ENCODE measurements at places on chromosomes 7 and 10.

DNA sequence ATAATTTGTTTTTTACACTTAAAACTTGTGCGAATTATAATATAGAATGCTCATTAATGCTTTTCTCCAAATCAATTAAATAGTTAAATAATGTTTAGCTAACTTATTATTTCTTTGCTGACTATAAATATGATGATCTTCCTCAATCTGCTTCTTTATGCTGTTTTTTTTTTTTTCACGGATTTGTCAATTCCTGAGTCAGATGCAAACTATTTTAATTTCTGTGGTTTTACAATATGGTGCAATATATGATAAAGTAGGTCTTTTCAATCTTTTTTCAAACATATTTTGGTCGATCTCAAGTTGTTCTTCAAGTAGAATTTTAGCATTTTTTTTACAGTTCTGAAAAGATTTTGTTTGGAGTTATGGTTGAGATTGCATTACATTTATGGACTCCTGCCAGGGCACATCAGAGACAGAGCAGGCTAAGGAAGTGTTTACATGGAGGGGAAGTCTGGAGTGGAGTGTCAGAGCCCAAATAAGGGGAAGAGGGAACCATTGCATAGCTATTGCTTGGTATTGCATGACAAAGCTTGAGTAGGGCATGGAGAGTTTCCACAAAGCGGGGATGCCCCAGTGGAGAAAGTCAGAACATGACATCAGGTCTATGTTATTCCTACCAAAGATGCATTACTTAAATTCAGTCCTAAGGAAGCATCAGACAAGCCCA, 204.4 kb downstream of the OTUD1 start:
- no peak for DNase-seq

DNA sequence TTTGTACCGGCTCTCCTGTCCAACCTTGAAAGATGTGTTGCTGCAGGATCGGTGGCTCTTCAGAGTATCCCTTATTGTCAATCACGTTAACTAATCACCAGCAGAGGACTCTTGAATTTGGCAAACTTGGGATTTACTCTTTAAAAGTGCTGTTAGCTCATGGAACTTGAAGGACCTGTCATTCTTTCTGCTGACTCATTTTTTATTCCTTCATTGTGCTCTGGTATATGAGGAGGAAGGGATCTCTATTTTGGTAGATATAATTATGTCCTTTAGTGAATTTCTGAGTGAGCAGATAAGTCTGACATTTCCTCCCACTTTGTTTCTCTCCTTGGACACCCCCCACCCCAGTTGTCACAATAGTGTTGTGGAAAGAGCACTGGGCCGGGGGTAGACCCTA, 175.1 kb upstream of the HDAC9 start:
- no peak for DNase-seq

DNA sequence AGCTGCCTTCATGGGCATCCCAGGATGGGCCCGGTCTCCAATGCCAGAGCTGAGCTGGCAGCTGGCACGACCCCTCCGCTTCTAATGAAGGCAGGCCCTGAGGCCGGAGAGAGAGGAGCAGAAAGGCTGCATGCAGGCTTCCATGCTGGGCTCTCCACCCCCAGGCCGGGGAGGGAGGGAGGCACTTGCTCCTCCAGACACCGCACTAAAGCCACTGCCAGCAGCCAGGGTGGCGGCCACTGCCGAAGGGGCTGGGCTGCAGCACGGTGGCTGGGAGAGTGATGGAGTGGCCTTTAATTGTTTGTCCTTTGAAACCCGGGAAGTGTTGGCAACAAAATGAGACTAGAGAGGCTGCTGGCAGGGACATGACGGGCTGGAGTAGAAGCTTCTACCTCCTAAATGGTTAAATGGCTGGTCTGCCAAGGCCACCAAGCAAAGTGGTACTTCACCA, 236.5 kb downstream of the SKAP2 start:
- no peak for DNase-seq

DNA sequence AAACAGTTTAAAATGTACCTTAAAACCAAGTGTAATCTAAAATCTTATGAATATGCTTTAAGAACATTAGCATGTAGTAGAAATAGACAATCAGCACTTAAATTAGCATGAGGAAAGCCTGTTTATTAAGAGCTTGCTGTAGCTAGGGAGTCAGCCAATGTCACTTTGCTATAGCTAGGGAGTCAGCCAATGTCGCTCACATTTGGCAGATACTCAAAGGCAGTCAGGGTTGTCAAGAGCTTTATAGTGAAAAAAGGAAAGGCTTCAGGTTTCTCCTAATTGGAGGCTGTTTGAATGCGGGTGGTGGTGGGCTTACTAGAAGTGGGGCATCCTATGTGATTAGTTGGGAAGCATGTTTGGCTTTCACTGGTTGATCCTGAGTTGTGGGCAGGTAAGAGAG, 226.2 kb upstream of the DGKB start:
- DNase-seq: no peak

GRCh38 chr7:2953099-2953498, 90.6 kb downstream of the CARD11 start:
- DNase-seq: no peak

DNA sequence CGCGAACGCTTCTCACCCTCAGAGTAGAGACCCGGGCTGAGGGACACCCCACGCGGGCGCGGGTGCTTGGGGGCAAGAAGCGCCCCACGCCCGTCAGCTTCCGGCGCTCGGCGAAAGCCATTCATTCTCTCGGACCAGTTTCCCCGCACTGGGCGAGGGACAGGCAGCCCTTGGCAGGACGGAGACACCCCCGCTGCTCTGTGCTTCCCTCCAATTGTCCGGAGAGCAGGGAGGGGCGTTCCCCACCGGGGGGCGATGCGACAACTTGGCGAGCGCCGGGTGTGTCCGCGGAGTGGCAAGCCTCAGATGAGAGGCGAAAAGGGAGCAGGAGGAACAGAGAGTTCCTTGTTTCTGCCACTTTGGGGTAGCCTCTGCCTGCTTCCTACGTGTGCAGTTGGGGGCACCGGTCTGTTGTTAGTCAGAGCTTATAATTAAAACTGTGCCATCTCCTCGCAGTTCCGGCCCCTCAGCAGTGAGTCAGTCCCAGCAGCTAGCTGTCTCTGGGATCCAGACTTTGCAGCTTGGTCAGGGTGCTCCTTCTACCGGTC, 1.7 kb downstream of the GPR158 start:
- DNase-seq: no peak

- no peak for DNase-seq
Observed at GRCh38 chr7:898855-899681, 22.7 kb downstream of the GET4 start.

- no peak for DNase-seq
Observed at GRCh38 chr10:87658858-87659555, 671 bp upstream of the PAPSS2 start.

- DNase-seq: no peak
Observed at GRCh38 chr7:144649120-144649519, 186.7 kb downstream of the TPK1 start.

DNA sequence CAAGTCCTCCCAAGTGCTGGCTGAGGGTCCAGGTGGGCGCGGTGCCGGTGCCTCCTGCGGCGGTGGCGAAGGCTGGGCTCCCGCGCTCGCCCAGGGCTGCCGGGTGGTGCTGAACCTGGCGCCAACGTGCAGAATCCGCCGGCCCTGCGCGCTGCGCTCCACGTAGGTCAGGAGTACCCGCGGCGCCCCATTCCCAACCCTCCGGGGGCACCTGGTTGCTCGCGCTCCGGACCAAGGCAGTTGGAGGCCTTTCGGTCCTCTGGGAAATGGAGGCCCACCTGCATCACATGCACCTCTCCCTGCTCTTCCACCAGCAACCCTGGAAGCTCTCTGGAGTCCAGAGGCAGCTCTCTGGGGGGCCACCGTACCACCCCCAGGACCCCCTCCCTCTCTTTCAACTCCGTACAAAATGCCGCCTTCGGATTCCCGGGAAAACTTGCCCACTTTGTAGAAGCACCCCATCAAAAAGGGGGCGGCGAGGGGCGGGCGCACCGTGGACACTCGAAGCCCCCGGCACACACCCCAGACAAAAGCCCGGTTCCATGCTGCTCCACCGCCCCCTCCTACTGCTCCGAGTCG, 745 bp downstream of the SLC16A9 start:
- DNase-seq: peak; percentile 0

GRCh38 chr7:82592416-82592815, 148.8 kb upstream of the CACNA2D1 start:
- DNase-seq: no peak

DNA sequence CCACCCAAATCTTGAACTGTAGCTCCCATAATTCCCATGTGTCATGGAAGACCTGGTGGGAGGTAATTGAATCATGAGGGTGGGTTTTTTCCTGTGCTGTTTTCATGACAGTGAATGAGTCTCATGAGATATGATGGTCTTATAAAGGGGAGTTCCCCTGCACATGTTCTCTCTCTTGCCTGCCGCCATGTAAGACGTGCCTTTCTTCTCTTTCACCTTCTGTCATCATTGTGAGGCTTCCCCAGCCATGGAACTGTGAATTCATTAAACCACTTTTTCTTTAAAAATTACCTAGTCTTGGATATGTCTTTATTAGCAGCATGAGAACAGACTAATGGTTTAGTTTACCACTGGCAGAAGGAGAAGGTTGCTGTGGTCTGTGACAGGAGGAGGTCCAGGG, 111.5 kb upstream of the RAB18 start:
- no peak for DNase-seq

GRCh38 chr10:33006342-33006887, 48.4 kb upstream of the ITGB1 start:
- no peak for DNase-seq

- DNase-seq: no peak
Observed at GRCh38 chr10:85789982-85790789, 576.4 kb downstream of the GRID1 start.

DNA sequence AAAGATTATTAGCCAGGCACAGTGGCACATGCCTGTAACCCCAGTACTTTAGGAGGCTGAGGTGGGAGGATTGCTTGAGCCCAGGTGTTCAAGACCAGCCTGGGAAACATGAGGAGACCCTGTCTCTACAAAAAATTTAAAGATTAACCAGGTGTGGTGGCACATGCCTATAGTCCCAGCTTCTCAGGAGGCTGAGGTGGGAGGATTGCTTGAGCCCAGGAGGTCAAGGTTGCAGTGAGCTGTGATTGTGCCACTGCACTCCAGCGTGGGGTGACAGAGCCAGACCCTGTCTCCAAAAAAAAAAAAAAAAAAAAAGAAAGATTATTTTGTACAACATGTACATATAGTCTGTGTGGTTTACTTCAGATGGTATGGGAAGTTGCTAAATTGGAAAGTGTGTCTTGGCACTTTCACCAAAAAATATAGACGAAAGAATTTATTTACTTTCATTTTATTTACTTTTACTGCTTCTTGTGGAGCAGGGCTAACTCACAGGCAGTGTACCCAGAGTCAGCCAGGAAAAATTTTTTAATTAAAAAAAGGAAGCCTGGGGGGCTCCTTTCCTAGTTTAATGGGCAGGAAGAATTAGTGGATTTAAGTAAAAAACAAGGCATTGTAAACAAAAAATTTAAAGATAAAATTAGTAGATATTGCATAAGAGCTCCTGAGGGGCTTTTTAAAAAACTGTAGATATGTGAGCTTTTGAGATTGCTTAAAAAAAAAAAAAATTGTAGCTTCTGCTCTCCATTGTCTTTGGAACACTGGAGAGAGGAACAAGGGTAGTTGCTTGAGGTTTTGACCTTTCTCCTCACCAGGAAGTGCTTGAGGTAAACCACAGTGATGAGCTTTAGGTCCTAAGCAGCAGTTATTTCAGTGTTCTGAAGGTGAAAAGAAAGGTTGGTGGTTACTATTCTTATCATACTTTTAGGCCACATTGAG, 44.6 kb upstream of the VDAC2 start:
- no peak for DNase-seq

DNA sequence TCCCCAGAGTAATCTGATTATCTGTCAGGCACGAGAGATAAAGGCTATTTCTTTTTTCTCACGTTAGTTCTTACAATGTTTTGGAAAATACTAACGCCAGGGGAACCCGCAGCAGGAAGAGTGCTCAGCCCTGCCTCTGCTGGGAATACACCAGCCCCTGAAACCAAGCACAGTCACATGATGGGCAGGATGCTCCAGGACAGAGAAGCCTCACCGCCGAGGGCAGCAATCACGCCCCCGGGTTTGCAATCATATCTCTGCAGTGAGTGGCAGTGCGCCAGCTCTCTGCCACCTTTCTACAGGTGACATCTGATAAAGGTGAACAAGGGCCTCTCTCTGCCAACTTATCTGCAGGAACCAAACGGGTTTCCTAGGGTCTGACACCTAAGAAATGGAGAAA, 39.8 kb downstream of the BRI3 start:
- no peak for DNase-seq

DNA sequence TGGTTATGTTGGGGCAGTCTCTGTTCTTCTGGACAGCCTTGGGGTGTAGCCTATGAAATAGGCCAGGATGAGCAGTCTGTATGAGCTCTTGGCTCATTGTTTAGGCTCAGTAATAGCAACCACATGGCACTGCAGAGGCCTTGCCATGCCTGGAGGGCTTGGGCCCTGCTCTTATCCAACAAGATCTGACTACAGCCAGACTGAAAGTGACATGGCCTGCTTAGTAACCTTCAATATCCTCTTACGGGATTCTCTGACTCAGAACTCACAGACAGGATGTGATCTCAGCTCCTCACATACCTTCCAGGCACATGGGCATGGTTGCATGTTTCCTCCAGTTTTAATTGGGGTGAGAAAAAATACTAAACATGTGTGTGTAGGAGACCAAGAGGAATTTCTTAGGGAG, 289.3 kb downstream of the PTEN start:
- peak; percentile 10 for DNase-seq

GRCh38 chr10:113589201-113589770, 36.4 kb downstream of the HABP2 start:
- no peak for DNase-seq

GRCh38 chr10:77506517-77507200, 130.9 kb downstream of the KCNMA1 start:
- no peak for DNase-seq

DNA sequence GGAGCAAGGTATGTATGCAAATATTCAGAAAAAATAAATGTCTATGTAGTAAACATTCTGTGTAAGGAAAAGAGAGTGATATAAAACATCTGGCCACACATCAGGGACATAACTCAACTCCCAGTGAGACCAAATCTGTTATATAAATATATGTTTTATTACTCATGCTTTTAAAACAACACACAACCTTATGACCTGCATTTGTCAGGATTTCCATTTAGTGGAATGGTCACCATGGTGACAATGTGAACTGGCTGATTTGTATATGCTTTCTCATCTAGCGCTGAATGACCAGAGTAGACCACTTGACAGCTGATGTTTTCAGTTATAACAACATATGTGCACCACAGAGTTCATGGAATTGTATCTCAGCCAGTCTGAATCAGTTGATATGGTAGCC, 551.7 kb downstream of the HTR7 start:
- DNase-seq: no peak

- no peak for DNase-seq
Observed at GRCh38 chr10:44950326-44951225, 9.0 kb upstream of the RASSF4 start.

DNA sequence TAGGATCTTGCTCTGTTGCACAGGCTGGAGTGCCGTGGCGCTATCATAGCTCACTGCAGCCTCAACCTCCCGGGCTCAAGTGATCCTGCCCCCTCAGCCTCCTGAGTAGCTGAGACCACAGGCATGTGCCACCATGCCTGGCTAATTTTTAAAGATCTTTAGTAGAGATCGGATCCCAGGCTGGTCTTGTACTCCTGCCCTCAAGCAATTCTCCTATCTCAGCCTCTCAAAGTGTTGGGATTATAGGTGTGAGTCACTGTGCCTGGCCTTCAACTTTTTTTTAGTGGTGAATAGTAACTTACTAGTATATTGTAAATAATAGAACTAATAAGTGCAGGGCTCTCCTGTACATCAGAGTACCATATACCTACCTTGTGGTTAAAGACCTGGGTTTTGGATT, 52.1 kb upstream of the LMTK2 start:
- DNase-seq: no peak
